ENCODE measurements at places on chromosomes 2 and 18.

- DNase-seq = no peak
Measured at GRCh38 chr18:52667463-52668065, 327.6 kb downstream of the DCC start.

DNA sequence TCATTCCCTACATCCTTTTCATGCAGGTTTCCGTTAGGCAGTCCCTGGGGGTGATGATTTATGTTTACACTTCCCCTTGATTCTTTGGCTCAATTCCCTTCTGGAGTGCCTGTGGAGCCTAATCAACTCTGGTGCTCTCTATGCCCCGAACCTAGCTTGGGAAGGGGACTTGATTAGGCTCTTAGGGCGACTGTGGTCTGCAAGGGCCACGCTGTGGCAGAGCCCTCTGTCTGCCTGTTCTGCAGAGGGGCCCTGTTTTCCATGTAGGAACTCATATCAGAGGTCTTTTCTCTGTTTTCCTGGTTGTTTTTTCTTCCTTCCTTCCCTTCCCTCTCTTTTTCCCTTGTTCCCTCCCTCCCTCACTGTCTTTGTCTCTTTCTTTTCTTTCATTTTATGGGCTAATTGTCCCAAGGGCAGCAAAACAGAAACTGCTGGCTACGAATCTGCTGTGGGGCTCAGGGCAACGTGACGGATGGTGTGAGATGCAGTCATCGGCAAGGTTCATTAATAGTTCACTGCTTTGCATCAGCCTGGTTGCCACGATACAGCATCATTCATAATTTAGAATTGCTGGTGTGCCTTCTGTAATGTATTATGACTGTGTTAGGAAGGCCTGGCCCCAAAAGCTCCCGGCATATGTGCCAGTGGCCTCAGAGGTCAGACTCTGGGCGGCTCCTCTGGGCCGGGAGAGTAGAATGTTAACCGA lies 134.5 kb downstream of the NAPG start:
- DNase-seq = no peak

DNA sequence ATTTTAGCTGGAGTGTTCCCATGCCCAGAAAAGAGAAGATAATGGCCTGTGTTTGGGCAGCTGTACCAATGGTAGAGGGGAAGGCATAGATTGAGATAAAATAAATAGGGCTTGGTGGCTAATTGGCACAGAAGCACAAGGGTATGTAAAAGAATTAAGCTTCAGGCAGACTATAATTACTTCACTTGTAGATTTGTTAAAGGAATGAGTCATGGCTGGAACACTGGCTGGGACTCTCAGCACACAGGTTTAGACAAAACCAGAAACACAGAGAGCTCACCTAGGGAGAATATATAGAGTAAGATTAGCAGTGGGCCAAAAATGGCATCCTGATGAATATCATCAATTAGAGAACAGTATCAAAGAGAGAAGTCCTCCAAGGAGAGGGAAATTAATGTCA lies 198.3 kb upstream of the FIGN start:
- peak; percentile 3 for DNase-seq

GRCh38 chr2:7573166-7573825 lies 656.1 kb downstream of the RNF144A start:
- no peak for DNase-seq

DNA sequence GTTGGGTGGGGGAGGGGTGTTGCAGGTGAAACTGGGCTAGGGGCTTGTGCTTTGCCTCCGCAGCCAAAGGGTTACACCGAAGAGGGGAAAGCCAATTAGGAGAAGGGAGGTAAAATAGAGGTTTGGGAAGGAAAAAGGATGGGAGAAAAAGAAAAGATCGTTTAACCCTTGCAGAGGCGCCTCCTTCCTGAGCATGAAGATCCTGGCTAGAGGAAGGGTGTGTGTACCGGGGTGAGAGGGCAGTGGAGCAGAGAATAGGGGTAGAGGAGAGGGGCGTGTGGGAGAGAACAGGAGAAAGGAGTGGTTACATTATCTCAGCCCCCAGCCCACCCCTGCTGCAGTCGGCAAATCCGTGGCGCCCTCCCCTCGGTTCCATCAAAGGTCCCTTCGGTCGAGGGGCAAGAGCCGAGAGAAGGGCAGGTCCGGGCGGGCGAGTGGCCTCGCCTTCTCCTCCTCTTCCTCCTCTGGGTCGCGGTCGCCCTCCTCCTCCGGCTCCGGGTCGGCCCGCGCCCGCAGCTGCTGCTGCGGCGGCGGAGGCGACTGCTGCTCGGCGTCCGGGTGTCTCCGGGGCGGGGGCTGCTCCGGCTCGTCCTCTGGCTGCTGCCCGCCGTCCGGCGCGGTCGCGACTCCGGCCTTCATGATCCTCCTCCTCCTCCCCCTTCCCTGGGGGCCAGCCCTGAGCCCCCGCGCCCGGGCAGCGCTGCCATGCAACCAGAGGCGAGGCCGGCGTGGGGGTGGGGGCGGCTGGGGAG lies 1.1 kb downstream of the MARCHF4 start:
- no peak for DNase-seq

DNA sequence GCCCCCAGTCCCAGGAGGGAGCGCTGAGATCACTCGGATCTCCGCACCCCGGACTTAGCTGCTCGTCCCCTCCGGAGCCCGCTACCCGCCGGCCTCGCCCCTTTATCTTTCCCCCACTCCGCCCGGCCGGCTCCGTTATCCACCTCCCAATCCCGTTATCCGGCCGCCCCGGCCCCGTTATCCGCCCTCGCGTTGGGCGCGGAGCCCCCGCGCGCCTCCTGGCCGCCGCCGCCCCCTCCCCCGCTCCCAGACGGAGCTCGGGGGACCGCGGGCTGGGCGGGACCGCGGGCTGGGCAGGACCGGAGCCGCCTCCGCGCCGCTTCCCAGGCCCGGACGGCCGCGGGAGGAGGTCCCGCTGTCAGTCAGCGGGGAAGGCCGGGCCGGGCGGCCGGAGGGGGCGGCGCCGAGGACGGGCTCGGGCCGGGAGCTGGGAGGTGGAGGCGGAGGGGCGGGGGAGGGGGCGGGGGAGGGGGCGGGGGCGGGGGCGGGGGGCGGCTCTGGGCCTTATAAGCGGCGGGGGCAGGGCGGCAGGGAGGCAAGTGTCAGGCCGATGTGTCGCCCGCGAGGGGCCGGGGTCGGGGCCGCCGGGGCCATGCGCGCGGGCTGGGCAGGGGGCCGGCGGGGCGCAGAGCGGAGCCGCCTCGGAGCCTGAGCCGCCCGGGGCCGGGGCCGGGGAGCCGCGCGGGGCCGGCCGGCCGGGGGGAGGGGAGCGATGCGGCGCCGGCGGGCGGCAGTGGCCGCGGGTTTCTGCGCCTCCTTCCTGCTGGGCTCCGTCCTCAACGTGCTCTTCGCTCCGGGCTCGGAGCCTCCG lies at the start of gene PKDCC:
TSS of gene PKDCC (plus strand) at position 534 of the 811 bp plus-strand sequence. CDS start at position 713, 179 bp downstream.
- DNase-seq = no peak

- DNase-seq = no peak
Measured at GRCh38 chr2:127575185-127575765, 39.8 kb downstream of the MYO7B start.

DNA sequence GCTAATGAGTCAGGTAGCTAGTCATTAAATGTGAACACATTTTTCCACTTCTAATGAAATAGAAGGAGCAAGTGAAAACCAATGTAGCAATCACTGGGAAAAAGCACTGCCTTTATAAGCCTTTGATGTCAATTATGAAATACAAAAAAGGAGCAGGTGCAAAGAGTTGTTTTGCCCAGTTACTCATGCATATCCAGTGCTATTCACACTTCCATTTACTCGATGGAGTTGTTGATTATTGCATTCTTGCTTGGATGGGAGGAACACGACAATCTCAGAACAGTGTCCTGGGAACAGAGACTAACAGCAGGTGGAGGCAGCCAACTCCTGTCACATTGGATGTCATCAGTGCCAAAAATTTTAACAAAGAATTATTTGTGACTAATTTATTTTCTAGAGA lies 372.5 kb downstream of the CBLN2 start:
- no peak for DNase-seq

DNA sequence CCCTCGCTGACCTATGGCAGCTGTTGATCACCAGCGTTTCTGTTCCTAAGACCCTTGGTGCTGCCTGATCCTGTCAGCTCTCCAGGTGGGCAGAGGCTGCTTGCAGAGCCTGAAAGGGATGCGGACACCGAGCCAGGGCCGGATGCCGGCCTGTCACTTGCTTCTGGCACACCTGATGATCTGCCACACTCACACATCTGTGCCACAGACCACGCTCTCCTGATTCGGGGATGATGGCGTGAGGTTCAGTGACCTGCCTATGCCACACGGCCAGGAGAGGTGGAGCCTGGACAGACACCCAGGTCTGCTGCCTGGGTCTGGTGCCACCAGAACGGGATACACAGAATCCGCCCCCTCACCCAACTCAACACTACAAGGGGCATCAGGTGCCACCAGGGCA lies 129.4 kb upstream of the GLI2 start:
- DNase-seq = no peak

DNA sequence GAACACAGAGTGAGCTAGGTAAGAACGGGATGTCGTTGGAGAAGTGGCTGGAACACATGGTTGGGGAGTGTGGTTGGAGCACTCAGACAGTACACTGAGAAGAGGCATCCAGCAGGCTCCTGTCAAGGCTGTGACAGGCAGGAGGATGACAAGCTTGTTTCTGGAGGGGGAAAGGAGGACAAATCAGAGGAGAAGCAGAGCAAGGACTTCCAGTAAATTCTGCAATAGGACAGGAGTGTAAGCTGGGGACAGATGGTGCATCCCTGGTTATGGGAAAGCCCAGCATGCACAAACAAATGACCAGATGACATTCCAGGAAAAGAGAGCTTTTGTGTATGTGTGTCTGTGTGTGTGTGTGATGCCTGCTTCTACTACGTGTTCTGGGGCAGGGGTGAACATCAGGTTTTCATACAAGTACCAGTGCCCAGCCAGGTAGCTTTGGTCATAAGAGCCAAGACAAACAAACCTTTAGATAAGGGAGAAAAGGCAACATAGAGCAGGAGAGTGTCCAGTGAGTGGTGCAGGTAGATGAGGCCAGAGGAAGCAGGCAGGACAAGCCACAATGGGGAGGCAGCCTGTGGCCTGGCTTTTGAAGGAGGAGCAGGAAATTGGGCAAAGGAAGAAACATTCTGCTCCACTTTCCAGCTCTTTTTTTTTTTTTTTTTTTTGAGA lies 32.1 kb upstream of the MAPK4 start:
- DNase-seq = no peak

DNA sequence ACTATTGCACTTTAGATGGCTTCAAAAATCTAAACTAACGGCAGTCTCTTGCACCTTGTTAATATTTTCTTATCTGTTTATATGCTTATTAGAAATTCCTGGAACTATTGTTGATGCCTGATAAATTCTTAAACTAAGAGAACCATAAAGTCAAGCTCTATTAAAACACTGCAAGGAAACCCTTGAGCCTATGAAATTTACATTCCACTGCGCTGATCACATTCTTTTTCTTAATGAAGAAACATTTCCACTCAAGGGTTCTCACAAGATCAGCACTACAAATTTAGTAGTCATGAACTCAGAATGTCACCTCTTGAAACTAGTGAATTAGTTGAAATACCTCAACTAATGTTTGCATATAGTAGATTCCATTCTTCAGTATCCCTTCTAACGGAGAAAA lies 331.8 kb upstream of the SLC8A1 start:
- no peak for DNase-seq

GRCh38 chr2:62382757-62383156 lies 123.2 kb downstream of the TMEM17 start:
- DNase-seq = no peak

GRCh38 chr2:238187618-238188548 lies 15.6 kb downstream of the ILKAP start:
- no peak for DNase-seq

DNA sequence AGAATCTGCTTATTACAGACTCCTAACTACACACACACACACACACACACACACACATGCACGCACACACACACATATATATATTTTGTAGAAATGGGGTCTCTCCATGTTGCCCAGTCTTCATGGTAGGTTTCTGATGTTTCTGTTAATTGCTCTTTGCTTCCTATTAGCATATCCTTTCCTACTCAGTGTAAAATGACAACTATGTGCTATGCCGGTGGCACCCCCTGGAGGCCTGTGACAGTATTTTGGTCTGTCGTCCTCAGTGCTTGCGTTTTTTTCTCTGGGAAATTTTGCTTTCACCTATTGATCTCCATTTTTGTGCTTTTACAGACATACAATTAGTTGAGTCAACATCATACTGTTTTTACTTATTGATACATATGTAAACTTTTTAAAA lies 322.1 kb downstream of the LRRTM1 start:
- no peak for DNase-seq

GRCh38 chr18:13500869-13501542 lies 225.4 kb downstream of the FAM210A start:
- no peak for DNase-seq

All from NCI-H187 (cell line).